Umbilical cord (tissue), 2 donors: ENCODE measurements at places on chromosomes 12 and 14. TPM values are rescaled to one million over a fixed set of nuclear protein-coding genes. Genes with fewer than 3 reads are reported as not detected.

The FAIM2 gene
- 10.4 TPM for total RNA-seq

The SLIRP gene
- 23.4 TPM for total RNA-seq

The NELL2 gene
- total RNA-seq = 11.1 TPM

The MED13L gene
- 285 TPM for total RNA-seq

The WDR89 gene
- 22.9 TPM for total RNA-seq

The SLC25A21 gene
- total RNA-seq = 1.7 TPM

The CMA1 gene
- not detected for total RNA-seq

The KDM5A gene
- 41.9 TPM for total RNA-seq

The MYL6B gene
- 38.8 TPM for total RNA-seq

The CD4 gene
- total RNA-seq = 10.4 TPM

The CCDC38 gene
- total RNA-seq = 20.9 TPM

The CLEC6A gene
- total RNA-seq = 3.9 TPM

The ASIC1 gene
- total RNA-seq = 1.7 TPM

The ATF1 gene
- total RNA-seq = 37.1 TPM

The MSRB3 gene
- 192 TPM for total RNA-seq

The GLIPR1 gene
- 43.1 TPM for total RNA-seq

The CFAP251 gene
- total RNA-seq = 15.9 TPM

The COX8C gene
- total RNA-seq = not detected

The KCNMB4 gene
- total RNA-seq = 7.9 TPM

The PRKAB1 gene
- 16.1 TPM for total RNA-seq

The ZDHHC17 gene
- 105 TPM for total RNA-seq

The CMKLR1 gene
- total RNA-seq = 79.0 TPM

The SLC15A4 gene
- 46.0 TPM for total RNA-seq

The LMNTD1 gene
- not detected for total RNA-seq

The CACNA1C gene
- total RNA-seq = 116 TPM

The P2RX2 gene
- total RNA-seq = not detected

The PRH2 gene
- total RNA-seq = 1.4 TPM

The MYF6 gene
- total RNA-seq = not detected

The TAMALIN gene
- 2.6 TPM for total RNA-seq

The AQP6 gene
- total RNA-seq = 0.48 TPM

The SLC5A8 gene
- 1.7 TPM for total RNA-seq

The VDR gene
- total RNA-seq = 4.1 TPM

The AMN gene
- total RNA-seq = not detected

The ACOT4 gene
- total RNA-seq = 4.3 TPM

The CACNA2D4 gene
- 0.72 TPM for total RNA-seq

The CCDC197 gene
- not detected for total RNA-seq

The TAS2R8 gene
- 1.7 TPM for total RNA-seq

The FNTB gene
- 5.5 TPM for total RNA-seq

The KCNK10 gene
- total RNA-seq = 2.9 TPM

The PMCH gene
- 0.96 TPM for total RNA-seq

The GMPR2 gene
- total RNA-seq = 49.4 TPM

The LRP10 gene
- total RNA-seq = 22.9 TPM

The CCDC77 gene
- 4.6 TPM for total RNA-seq

The BRF1 gene
- 41.9 TPM for total RNA-seq

The AGAP2 gene
- total RNA-seq = 1.4 TPM

The PSMC6 gene
- 231 TPM for total RNA-seq

The KRT6B gene
- total RNA-seq = 8.2 TPM

The AQP2 gene
- total RNA-seq = 0.24 TPM

The ADAMTS20 gene
- total RNA-seq = 4.6 TPM

The E2F7 gene
- total RNA-seq = 1.7 TPM
